Prostate gland (tissue), 2 donors: ENCODE measurements at places on chromosomes 4 and X. TPM values are rescaled to one million over a fixed set of nuclear protein-coding genes. Genes with fewer than 3 reads are reported as not detected.

ZMYM3 gene
- 71.6 TPM for total RNA-seq

PDLIM5 gene
- 115 TPM for total RNA-seq

FGD1 gene
- total RNA-seq = 6.6 TPM

LPAR4 gene
- 1.0 TPM for total RNA-seq

STAP1 gene
- total RNA-seq = not detected

DNA sequence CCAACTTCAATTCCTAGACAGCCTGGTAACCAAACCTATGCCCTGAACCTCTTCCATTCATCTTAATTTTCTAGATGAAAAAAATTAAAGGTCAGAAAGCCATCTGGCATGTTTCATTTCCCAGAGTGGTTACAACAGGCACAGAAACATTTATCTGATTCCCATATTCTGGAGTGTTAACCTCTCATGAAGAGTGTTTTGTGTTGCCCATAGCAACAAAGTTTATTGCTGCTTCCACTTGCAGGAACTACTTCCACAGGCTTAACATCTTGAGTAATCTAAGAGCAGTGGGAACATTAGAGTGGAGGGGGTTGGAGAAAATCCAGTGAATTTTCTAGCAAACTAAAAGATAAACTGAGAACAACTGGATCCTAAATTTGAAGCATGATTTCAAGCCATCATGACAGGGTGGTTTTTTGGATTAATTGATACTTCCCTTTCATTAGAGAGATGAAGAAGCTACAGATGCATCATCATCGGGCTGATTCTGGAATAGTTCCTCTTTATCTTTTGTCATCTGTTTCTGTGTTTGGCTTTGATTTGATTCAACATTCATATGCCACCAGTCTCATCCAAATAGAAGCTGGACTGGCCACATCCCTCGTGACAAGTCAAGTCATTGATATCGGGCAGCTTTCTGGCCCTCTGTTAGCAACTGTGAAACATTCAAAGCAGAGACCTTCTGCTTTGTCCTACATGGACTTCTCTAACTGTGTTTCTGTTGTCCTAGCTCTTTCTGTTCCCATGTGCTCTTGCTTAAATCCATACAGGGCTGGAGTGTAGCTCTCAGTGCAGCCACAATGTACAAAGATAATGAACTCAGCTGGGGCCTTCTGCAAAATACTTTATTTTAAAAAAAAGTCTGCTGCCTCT is 167.3 kb downstream of the MID1IP1 start:
- no peak for DNase-seq

DNA sequence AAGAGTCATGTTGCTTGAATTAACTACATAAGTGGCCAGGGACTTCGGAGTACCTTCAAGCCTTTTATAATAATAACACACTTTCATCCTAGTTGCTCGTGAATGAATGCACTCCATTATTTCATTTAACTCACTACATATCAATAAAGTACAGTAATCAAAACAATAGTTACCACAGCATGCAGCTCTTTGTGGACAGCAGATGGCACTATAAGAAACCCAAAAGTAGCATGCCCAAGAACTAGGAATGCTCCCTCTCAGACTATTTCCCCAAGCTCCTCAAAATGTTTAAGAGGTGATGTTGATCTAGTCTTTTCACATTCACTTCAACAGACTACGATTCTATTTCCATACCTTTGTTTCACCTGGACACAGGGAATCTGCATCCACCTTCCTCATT is 500.8 kb upstream of the DIAPH2 start:
- no peak for DNase-seq

GRCh38 chr4:4791299-4792111 is 68.0 kb upstream of the MSX1 start:
- DNase-seq = no peak

DNA sequence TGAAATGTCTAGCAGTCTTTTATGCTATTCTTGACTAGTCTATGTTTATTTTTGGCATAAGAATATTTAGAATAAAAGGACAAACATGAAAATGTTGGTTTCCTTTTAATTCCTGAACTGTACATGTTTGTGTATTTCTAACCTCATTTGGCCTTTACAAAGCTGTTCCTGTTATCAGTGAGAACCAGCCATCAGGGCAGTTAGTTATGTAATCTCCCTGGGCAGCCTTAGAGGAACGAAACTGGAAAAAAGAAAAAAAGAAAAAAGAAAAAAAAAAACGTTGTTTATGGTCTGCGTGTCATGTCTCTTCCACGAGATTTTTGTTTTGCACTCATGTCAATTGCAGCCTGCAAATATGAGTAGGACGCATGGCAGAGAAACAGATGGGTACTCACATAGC is 193.7 kb downstream of the MAGEB5 start:
- no peak for DNase-seq

DNA sequence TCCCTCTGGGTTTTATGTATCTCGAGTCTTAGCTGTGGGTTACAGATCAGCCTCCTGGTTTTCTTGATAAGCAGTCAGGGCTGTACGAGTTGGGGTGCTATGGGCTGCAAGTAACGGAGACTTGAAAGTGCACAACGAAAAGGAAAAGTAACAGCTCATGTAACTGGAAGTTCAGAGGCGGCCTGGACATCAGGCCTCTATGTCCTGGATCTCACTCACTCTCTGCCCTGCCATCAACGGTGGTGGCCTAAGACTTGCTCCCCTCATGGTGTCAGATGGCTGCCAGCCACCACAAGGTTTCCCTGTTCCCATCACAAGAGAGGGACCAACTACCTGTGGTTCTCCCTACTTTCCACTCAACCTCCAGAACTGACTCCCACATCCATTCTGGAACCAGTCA is 4.8 kb downstream of the PPP2R2C start:
- DNase-seq = no peak

GRCh38 chrX:13994536-13995080 is 35.1 kb downstream of the GEMIN8 start:
- DNase-seq = no peak

- no peak for DNase-seq
Observed at GRCh38 chrX:24851289-24851688, 157.6 kb downstream of the POLA1 start.

GRCh38 chr4:93461541-93461940 is 367.0 kb upstream of the ATOH1 start:
- DNase-seq = no peak

DNA sequence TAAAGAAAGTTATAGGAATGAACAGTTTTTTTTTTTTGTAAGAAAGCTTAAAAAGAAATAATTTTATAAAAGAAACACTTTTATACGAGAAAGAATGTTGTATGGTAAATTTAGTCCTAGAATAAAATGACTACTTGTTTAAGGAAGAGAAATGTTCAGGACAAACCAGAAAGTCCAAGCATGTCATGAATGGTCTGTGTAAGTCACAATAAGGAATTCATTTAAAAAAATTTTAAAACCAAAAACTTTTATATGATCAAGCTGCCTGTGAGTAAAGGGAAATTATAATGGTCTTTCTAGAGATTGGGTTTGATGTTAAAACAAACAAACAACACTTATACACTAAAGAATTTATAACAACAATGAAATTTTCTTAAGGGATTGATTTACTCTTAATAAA is 858.9 kb upstream of the PCDH7 start:
- DNase-seq = no peak
